ENCODE measurements at places on chromosomes 6 and 20. TPM values are rescaled to one million over a fixed set of nuclear protein-coding genes. Genes with fewer than 3 reads are reported as not detected.

Gene GHRH
- not detected for total RNA-seq

Gene TGM3
- 0.09 TPM for total RNA-seq

Gene SRMS
- not detected for total RNA-seq

Gene MAS1
- not detected for total RNA-seq

Gene APCDD1L
- total RNA-seq: 4.1 TPM

Gene ACTL10
- 1.9 TPM for total RNA-seq

Gene OR2B6
- not detected for total RNA-seq

Gene DDO
- 0.09 TPM for total RNA-seq

Gene RAET1L
- not detected for total RNA-seq

Gene ATP6V1G2
- 10.4 TPM for total RNA-seq

Gene SLC12A5
- total RNA-seq: under 0.01 TPM

Gene GTSF1L
- not detected for total RNA-seq

Gene GPX5
- not detected for total RNA-seq

Gene OXT
- total RNA-seq: not detected

Gene KLHDC3
- 56.8 TPM for total RNA-seq

Gene HLA-DRB5
- not detected for total RNA-seq

Gene CRYBG1
- total RNA-seq: 8.0 TPM

Gene SRSF3
- 134 TPM for total RNA-seq

Gene OR12D3
- not detected for total RNA-seq

Gene C20orf96
- total RNA-seq: 3.2 TPM

Gene MTFR2
- 0.16 TPM for total RNA-seq

Gene SCRT2
- total RNA-seq: not detected

Gene DAAM2
- 4.7 TPM for total RNA-seq

Gene CFB
- total RNA-seq: 56.8 TPM

Gene RIPPLY2
- total RNA-seq: not detected

Gene PRSS35
- 3.9 TPM for total RNA-seq

Gene MDFI
- total RNA-seq: 0.26 TPM

Gene EYA2
- 2.4 TPM for total RNA-seq

Gene SLC17A1
- total RNA-seq: not detected

Gene BANF2
- total RNA-seq: not detected

Gene SLC13A3
- total RNA-seq: 2.2 TPM

Gene TAF4
- 2.7 TPM for total RNA-seq

Gene OOEP
- total RNA-seq: not detected

Gene PSORS1C2
- not detected for total RNA-seq

Gene FLRT3
- 1.6 TPM for total RNA-seq

Gene ACSS1
- total RNA-seq: 0.63 TPM

Gene ADGB
- total RNA-seq: not detected
